Left renal cortex interstitium (tissue), 4 donors: ENCODE measurements at places on chromosomes 6 and 20. TPM values are rescaled to one million over a fixed set of nuclear protein-coding genes. Genes with fewer than 3 reads are reported as not detected.

Gene BPIFB1
- 0.13 TPM for polyA plus RNA-seq

Gene SAPCD1
- 4.2 TPM for polyA plus RNA-seq

Gene SH3BGRL2
- 32.9 TPM for polyA plus RNA-seq

Gene WFDC5
- polyA plus RNA-seq, result not detected

Gene MUC21
- 0.03 TPM for polyA plus RNA-seq

Gene ZNF322
- 38.5 TPM for polyA plus RNA-seq

DNA sequence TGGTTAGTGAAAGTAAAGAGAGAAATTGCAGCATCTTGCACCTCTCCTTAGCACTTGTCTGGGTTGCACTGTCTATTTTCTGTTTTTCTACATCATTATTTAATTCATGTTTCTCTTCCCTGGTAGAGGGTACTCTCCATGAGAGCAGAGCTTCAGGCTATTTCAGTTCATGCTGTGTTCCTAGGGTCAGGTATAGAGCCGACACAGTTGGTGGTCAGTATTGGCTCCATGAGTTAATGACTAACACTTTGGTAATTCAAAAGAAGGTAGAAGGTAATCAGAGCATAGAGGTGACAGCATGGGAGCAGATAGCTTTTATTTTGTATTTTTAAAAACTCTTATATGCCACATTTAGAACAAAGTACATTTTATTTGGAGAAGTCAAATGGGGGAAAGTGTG is 42.7 kb downstream of the RIMS1 start:
- DNase-seq, result no peak

- DNase-seq, result peak; percentile 38
Measured at GRCh38 chr6:64012351-64013001, 376.9 kb downstream of the PHF3 start.

DNA sequence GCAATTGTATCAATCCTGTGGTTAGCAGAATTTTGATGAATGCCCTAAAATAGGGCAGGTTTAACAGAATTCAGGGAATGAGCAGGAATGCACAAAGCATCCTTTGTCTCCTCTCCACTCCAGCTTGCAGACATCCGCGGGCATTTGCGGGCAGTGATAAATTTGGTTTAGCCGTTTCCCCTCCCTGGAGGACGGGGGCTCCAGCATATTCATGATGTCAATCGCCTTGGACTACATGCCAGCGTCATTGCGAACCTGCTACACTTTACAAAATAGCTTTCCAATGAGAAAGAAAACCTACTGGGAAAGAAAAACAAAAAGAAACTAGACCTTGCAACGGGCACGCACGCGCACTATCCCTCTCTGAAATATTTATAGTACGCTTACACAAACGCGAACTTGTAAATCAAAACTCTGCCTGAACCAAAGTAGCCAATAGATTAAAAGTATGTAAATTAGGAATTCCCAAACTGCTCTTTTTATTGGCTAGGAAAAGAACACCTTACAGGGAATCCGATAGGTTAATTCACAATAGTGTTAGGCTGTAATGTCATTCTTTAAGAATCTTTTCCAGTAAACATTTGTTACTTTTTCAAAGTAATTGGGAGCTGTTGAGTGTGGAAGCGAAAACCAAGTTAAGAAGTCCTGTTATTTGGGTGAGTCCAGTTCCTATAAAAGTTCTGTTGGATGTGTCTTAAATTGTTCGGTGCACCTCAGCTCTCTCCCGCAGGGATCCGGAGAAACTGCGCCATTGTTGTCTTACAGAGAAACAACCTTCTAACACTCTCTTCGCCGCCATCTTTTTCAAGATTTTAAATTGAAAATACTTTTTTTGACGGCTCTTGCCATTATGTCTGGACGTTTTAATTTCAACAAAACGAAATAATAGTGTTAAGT is 136.7 kb downstream of the HFE start:
- DNase-seq, result peak; percentile 99

- DNase-seq, result no peak
Measured at GRCh38 chr20:39752262-39752876, 790.2 kb downstream of the DHX35 start.

GRCh38 chr6:2264932-2265331 is 19.5 kb upstream of the GMDS start:
- no peak for DNase-seq

- no peak for DNase-seq
Measured at GRCh38 chr6:90274451-90275030, 22.1 kb downstream of the BACH2 start.
